Activated T-helper 2 cell treated with anti-CD3 and anti-CD28 coated beads, Interferon-gamma antibody, Interleukin-2, Interleukin-4, amounts not matched to agents 10 μg/mL and 5 μg/mL and 100 μg/mL, durations not matched to agents 14 hours and 24 hours and 36 hours (primary cell): ENCODE measurements at places on chromosomes 5 and 9.

DNA sequence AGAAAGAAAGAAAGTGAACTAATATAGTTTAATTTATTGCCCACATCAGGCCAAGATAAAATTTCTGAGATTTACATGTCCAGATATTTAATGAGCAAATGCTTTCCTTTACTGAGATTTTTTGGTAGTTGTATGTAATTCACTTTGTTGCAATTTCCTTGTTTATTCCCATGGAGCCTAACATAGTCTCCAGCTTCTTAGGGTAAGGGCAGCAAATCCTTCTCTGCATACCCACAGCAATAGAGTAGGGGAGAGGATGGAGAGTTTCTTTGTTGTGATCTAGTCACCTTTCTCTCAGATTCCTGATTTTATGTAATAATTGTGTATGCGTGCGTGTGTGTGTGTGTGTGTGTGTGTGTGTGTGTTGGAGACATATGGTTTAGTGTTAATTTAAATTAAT, 51.6 kb upstream of the DPYSL3 start:
- no peaks in the 10 kb centered on the region for H3K36me3 ChIP-seq
- no peaks in the 10 kb centered on the region for H3K4me1 ChIP-seq
- peaks cover 1% of the 10 kb centered on the region for H3K27me3 ChIP-seq
- H3K4me3 ChIP-seq = no peak overlapping the region

GRCh38 chr5:150862070-150862469, 15.7 kb downstream of the IRGM start:
- H3K27ac ChIP-seq = no peak overlapping the region
- DNase-seq = no peak
- no peaks in the 10 kb centered on the region for H3K4me1 ChIP-seq
- peaks cover 1% of the 10 kb centered on the region for H3K27me3 ChIP-seq

DNA sequence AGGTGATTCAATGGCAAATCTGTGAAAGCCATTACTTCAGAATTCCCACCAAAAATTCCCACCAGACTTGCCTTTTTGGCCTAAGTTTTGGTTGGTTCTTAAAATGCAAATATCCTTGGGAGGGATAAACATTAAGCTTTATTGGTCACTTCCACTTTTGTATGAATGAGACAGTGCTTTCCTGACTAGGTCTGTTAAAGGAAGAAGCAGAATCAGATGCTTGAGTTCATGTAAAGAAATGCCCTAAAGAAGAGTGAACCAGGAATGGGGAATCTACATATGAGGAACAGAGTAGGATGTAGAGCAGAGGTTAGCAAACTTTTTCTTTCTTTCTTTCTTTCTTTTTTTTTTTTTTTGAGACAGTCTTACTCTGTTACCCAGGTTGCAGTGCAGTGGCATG, 129.3 kb downstream of the GCNT1 start:
- DNase-seq = no peak
- peaks cover 17% of the 10 kb centered on the region for H3K4me1 ChIP-seq
- H3K27me3 ChIP-seq = peaks cover 22% of the 10 kb centered on the region
- H3K27ac ChIP-seq = no peak overlapping the region
- H3K36me3 ChIP-seq = no peaks in the 10 kb centered on the region

DNA sequence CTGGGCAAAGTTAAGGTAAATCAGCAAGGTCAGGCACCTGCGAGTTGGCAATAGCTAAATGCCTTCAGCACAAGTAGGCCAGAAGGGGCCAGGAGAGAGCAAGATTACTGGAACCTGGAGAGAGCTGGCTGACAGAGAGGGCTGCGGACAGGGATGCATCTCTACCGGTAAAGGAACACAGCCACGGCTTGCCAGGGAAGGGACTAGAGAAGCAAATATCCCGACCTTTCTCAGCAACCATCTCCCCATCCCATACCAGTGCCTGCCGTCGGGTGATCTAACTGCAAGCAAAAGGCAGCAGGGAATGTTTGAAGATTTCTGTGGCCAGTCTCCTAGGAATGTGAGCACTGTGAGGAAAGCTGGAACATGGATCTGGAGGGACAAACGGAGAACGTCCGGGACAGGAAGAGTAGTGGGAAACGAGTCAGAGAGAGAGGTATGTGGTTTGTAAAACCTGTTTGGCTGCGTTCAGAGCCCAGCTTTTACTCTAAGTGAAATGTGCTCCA, 15.9 kb upstream of the ABLIM3 start:
- no peaks in the 10 kb centered on the region for H3K36me3 ChIP-seq
- H3K27me3 ChIP-seq = peaks cover 4% of the 10 kb centered on the region
- no peak overlapping the region for H3K4me3 ChIP-seq
- H3K4me1 ChIP-seq = no peaks in the 10 kb centered on the region

DNA sequence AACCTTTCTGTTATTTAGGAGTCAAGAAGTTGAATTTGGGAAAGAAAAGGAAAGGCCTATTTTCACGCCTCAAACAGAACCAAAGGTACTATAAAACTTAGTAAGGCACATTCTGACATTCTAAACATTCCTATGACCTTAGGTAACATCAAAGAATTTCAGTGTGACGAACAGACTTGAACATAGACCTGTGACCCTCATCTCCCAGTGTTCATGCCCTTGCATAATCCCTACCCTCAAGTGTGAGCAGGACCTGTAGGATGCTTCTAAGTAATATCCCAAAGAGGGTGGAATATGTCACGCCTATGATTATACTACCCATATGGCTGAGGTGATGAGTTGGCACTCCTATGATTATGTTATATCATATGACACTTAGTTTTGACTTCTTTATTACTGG, 540.9 kb downstream of the KIF4B start:
- no peak overlapping the region for H3K4me3 ChIP-seq
- no peak overlapping the region for H3K27ac ChIP-seq
- H3K4me1 ChIP-seq = no peaks in the 10 kb centered on the region
- no peaks in the 10 kb centered on the region for H3K36me3 ChIP-seq

- H3K27ac ChIP-seq = no peak overlapping the region
- H3K27me3 ChIP-seq = peaks cover 25% of the 10 kb centered on the region
- no peaks in the 10 kb centered on the region for H3K36me3 ChIP-seq
- no peak overlapping the region for H3K4me3 ChIP-seq
- no peaks in the 10 kb centered on the region for H3K4me1 ChIP-seq
- no peak for DNase-seq
Measured at GRCh38 chr5:173981185-173981761, 7.7 kb upstream of the C5orf47 start.

DNA sequence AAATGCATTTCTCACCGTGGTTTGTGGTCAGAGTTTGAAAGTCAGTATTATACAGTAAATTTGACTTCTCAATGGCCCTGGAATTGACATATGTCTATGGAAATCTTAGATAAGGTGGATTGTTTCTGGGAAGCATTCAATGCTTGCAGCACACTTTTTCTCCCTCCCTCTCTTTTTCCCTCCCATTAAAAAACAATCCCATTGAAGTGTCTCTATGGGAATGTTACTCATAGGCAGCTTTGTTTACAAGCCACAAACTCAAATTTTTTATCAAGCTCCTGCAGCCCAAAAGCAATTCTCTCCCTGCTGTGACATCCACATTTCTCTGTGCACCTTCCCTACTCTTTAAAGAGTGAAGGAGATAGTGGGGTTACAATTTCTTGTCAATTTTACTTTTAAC, 292.1 kb downstream of the ARRDC3 start:
- no peak overlapping the region for H3K27ac ChIP-seq
- peaks cover 13% of the 10 kb centered on the region for H3K27me3 ChIP-seq
- H3K36me3 ChIP-seq = no peaks in the 10 kb centered on the region

DNA sequence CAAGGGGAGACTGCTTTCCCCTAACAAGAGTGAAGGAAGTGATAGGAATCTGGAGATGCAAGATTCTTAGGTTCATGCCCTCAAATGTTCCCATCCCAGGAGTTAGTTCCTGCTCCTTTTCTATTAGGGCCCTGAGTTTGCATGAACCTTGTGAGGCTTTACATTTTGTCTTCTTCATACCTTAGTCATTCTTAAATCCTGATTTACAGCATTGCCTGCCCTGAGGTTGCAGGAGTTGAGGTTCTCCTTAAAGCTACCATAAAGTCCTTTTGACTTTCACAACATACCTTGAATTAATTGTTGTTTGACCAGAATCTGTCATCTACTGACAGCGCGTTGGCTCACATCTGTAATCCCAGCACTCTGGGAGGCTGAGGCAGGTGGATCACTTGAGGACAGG, 151.5 kb upstream of the ABCA1 start:
- H3K27ac ChIP-seq = no peak overlapping the region
- H3K4me1 ChIP-seq = no peaks in the 10 kb centered on the region
- no peak overlapping the region for H3K4me3 ChIP-seq
- H3K36me3 ChIP-seq = no peaks in the 10 kb centered on the region
- H3K27me3 ChIP-seq = no peaks in the 10 kb centered on the region

GRCh38 chr5:36373527-36374086, 71.9 kb upstream of the RANBP3L start:
- no peaks in the 10 kb centered on the region for H3K27me3 ChIP-seq

DNA sequence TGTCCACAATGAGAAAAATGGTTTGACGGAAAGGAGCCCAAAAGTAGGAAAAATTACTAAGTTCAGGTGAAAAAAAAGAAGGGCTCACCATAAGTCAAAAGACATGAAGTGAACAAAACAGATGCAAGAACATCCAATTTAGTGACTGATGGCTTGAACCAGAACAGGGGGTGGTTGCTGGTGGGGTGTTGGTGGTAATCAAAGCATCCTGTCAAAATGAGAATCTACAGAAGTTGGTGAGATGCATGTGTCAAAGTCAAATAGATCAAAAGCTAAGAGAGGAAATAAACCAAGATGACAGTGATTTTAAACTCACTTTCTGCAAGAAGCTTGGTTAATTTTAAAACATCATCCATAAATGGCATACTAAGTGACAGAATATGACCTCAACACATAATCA, 117.4 kb downstream of the MLLT3 start:
- H3K27me3 ChIP-seq = no peaks in the 10 kb centered on the region
- H3K4me3 ChIP-seq = no peak overlapping the region
- no peak for DNase-seq
- peaks cover 19% of the 10 kb centered on the region for H3K36me3 ChIP-seq
- no peak overlapping the region for H3K27ac ChIP-seq

- H3K27me3 ChIP-seq = no peaks in the 10 kb centered on the region
- DNase-seq = no peak
- no peak overlapping the region for H3K4me3 ChIP-seq
- H3K27ac ChIP-seq = no peak overlapping the region
- H3K36me3 ChIP-seq = no peaks in the 10 kb centered on the region
- H3K4me1 ChIP-seq = no peaks in the 10 kb centered on the region
Measured at GRCh38 chr9:12790883-12791282, 16.1 kb downstream of the LURAP1L start.

DNA sequence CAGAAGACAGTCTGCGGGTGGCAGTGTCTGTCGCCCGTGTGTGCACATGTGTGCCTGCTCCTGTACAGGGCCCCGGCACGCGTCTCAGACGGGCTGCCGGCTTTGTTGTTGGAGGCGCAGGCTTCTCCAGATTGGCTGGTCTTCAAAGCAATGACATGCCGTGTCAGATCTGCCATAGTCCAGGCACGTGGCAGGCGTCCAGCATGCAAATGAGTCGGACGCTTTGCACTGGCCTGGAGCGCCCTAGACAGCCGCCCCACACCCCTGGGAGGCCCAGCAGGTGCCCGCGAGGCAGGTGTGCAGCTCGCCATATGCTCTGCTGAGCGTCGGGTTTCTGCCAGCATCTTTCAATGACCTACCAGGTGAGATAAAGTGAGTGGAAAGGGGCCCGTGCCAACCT, 71.5 kb downstream of the GADD45G start:
- no peak overlapping the region for H3K4me3 ChIP-seq
- no peak for DNase-seq
- no peak overlapping the region for H3K27ac ChIP-seq
- H3K36me3 ChIP-seq = no peaks in the 10 kb centered on the region
- peaks cover 16% of the 10 kb centered on the region for H3K4me1 ChIP-seq
- H3K27me3 ChIP-seq = no peaks in the 10 kb centered on the region

- H3K4me3 ChIP-seq = no peak overlapping the region
- H3K27ac ChIP-seq = no peak overlapping the region
- no peaks in the 10 kb centered on the region for H3K27me3 ChIP-seq
- no peak for DNase-seq
- H3K4me1 ChIP-seq = peaks cover 86% of the 10 kb centered on the region
Measured at GRCh38 chr5:119323601-119324000, 32.2 kb upstream of the TNFAIP8 start.
